Stimulated activated naive CD4-positive, alpha-beta T cell (primary cell): ENCODE measurements at places on chromosomes 1 and 21.

DNA sequence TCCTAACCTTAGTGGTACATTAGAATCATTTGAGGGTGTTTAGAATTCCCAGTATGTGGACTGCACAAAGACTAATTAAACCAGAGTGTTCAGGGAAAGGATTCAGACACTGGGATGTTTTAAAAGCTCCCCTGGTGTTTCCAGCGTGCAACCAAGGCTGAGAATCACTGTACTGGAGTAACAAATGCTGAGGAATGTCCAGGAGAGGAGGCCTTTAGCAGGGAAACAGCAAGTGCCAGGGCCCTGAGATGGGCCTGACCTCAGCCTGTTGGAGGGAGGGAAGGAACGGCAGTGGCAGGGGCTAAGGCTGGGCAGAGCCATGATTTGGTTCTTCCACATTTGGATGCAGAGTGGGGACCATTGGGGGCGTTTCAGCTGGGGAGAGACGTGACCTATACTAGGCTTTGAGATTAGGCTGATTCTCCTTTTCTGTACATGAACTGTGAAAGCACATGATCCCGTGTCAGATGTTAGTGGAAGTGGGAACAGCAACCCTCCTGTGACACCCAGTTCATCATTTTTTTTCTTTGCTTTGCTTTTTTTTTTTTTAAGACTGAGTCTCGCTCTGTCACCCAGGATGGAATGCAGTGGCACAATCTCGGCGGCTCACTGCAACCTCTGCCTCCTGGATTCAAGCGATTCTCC, 49.3 kb downstream of the KANK4 start:
- no peak for DNase-seq

DNA sequence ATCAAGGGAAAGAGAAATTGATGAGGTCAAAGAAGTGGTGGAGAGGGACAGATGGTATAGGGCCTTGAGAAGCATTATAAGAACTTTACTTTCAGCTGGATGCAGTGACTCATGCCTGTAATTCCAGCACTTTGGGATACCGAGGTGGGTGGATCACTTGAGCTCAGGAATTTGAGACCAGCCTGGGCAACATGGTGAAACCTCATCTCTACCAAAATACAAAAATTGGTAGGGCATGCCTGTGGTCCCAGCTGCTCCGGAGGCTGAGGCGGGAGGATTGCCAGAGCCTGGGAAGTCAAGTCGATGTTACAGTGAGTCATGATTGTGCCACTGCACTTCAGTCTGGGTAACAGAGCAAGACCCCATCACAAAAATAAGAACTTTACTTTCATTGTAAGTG, 5.7 kb downstream of the TMEM50A start:
- DNase-seq: no peak

DNA sequence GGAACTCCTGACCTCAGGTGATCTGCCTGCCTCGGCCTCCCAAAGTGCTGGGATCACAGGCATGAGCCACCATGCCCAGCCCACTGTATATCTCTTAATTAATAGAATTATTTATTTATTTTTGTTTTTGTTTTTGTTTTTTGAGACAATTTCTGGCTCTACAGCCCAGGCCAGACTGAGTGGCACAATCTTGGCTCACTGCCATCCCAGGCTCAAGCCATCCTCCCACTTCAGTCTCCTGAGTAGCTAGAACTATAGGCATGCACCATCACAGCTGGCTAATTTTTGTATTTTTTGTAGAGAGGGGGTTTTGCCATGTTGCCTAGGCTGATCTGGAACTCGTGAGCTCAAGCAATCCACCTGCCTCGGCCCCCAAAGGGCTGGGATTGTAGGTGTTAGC, 15.7 kb upstream of the WDTC1 start:
- no peak for DNase-seq

DNA sequence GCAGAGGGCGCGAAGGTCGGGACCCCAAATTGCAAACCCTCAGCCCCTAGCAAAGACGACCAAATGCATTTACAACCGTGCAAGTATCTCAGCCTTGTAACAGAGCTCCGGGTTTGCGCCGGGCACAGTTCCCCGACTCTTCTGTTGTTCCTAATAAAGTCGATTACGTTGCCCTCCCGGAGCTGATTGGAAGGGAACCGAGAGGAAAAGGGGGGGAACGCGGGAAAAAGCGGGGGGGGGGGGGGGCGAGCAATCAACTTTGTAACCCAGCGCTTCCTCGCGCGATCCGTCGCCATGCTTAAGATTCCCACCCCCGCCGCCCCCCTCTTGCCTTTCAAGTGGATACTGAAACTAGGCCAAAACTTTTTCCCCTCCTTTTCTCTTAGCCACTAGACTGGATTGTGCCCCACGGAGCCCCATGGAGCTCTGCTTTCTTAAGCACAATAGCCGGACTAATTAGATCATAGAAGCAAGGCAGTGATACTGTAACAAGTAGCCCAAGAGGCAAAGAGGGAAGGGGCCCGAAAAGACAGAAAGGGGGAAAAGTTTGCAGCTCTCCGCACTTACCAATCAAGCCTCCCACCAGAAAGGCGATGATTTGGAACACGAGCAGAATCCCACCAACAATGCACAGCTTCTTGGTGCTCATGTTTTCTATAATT, 565 bp downstream of the WLS start:
- DNase-seq: no peak
